Islet precursor cell (in vitro differentiated cells): ENCODE measurements at places on chromosomes 1 and 21.

GRCh38 chr21:32411350-32412161 is 950 bp upstream of the EVA1C start:
- DNase-seq: no peak

DNA sequence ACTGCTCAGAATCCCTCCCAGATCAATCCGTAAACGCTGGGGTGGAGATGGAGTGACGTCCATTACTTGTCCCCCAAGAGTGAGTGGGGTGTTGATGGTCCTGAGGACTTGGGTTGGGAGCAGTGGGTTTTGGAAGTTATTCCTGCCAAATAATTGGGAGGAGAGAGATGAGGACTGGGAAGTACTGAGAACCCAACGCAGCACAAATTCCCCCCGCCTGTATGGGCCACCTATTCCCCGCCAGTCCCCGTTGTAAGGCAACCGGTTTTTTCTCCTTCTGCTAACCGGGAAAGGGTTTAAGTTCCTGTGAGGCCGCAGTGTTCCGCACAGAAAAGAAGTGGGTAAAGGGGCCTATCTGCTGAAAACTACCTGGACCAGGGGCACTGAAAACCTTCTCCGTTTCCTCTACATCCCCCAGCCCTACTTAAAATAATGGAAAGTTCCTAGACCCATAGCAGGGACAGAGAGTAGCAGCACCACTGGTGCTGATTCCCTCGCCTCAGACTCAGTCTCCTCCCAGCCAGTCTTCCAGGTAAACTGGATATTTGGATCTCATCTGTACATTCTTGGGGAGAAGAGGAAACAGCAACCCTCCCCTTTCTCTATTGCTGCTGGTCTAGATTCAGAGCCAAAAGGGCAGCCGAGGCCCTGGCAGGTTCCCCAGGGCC is 738 bp downstream of the LURAP1 start:
- no peak for DNase-seq

DNA sequence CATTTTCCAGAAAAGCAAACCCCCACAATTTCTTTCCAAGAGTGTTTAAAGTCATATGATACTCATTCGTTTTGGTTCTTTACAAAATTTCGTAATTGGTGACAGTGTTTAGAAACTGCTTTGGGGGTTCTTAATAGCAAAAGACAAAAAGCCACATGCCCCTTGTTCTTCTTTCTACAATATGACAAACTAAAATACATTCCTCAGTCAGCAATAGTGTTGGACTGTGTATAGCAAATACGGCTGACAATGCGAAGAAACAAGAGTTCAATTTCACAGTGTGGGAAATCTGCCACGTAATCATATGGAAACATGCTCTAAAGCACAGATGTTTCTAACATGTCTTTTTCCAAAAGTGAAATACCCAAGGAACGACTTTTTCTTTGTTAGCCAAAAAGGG is 7.6 kb upstream of the IFNAR1 start:
- no peak for DNase-seq

GRCh38 chr1:29469457-29469856 is 233.1 kb downstream of the PTPRU start:
- DNase-seq: peak; percentile 50

- DNase-seq: no peak
Measured at GRCh38 chr1:147892731-147893214, 9.8 kb upstream of the GJA8 start.
